Activated CD4-positive, alpha-beta T cell treated with anti-CD3 and anti-CD28 coated beads for 1 hour (primary cell): ENCODE measurements at places on chromosomes 6 and 20.
A peak's percentile ranks its signal among the peaks of the same experiment; 100 is the strongest.

DNA sequence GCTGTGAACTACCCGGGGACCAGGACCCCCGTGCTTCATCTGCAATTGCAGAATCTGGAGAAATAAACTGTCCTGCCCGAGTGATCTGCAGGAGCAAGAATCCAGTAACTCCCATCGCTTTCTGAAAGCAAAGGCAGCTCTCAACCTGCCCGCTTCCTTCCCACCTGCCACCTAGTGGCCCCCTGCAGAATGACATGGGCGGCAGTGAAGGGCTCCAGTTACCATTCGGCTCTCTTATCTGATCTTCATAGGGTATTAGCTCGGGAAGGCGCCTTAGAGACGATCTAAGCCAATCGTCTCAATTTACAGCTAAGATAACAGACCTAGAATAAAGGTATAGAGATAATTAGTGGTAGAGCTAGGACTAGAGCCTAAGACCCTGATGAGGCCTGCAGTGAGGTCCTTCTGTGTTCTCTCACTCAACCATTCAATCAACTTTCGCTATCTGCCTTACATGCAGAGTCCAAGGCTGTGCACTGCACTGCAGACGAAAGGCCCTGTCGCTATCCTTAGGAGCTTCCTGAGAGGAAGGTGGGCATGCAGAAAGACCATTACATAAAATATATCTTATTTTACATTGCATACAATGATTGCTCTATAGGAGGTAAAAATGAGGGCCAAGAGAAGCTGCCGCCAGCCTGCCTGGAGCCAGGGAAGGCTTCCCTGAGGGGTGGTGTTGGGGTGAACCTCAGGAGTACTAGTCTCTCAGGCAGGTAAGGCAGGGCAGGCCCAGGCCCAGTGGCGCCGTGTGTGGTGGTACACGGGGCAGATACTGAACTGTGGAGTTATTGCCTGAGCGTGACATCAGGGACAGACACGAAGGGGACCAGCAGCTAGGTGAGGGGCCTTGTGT is 7.1 kb upstream of the PSMG4 start:
- peak; percentile 72 for DNase-seq

DNA sequence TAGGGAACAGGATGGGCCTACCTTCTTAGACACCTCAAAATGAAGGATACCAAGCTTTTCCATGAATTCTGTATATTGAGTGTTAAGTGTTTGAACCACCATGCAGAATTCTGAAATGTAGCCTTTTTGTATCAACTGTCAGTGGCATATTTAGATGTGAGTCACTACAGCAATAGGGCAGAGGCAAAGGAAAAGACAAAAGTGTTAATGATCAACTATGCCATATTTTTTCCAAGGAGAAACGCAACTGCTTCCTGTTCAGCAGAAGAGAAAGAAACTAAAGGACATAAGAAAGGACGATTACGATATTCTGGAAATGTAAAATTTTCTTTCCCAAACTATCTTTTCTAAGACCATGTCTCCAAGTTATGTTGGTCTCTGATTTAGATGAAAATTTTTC is 104.6 kb upstream of the RSPO3 start:
- no peak for DNase-seq

GRCh38 chr20:25191051-25191450 is 4.5 kb upstream of the ENTPD6 start:
- DNase-seq, result no peak

DNA sequence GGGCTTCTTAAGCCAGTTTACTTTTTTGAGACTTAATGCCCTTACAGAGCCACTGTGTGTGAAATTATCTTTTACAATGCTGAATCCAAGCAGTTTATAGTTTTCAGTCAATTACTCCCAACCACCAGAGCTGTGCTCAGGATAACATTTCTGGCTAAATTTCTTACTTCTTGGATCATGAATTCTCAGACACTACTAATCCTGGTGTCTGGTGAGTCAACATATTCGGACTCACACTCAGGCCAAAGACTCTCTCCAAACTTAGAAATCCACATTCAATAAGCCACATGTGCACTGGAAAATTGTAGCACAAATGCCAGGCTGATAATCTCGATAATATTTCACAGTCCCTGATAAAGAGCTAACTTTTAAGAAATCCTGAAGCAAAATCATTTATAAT is 49.0 kb downstream of the PTPRT start:
- DNase-seq, result no peak

GRCh38 chr6:73123632-73124329 is 101.5 kb downstream of the KHDC1L start:
- DNase-seq, result no peak

GRCh38 chr20:22732751-22733150 is 148.4 kb upstream of the FOXA2 start:
- no peak for DNase-seq

DNA sequence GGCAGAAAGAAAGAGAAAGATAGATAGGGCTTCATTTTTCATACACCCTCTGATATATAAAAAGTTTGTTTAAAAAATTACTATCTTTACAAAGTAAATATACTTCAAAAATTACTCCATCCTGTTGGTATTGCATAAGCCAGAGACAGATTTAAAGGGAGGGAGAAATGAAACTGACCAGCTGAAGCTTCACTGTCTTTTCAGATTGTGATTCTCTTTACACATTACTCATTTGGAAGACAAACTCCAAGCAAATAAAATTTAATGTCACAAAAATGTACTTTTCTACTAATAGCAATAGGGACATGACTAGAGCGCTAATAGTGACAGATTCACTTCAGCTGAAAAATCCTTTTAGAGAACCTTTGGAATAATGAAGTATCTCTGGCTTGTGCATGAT is 38.6 kb upstream of the MARCKS start:
- no peak for DNase-seq

GRCh38 chr6:6319952-6320811 is at the start of gene F13A1:
TSS of gene F13A1 (minus strand) at chr6:6320662. CDS start at chr6:6318664, 1,998 bp downstream.
- DNase-seq, result no peak

DNA sequence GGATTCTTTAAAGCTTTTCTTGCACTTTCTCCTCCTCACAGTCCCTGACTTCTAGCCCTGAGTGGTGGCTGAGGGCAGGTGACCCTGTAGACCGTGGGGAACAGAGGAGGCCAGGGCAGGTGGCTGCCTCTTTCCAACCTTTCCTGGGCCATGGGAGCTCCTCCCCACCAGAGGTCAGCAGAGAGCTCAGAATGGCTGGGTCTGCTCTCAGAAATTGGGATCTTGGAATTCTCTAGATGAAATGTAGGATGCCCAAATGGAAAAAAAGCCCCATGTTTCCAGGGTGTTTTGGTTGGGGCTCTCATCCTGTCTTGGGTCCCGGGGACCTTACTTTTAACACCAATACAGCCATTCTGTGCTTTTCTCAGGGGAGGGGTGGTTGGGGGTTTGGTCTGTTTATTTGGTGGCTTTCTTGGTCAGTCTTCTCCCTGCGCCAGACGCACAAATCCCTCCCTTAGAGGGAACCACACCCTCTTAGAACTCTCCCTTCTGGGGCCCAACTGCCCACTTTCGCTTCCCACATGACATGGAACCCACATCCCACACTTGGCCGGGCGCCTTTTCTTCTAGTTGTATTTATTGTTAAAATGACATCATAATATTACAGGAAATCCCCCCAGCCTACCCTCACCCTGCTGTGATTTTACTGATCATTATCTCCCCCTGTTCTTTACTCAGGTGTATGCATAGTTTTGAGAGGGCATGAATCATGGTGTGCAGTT is 17.9 kb downstream of the GNAS start:
- peak; percentile 39 for DNase-seq

DNA sequence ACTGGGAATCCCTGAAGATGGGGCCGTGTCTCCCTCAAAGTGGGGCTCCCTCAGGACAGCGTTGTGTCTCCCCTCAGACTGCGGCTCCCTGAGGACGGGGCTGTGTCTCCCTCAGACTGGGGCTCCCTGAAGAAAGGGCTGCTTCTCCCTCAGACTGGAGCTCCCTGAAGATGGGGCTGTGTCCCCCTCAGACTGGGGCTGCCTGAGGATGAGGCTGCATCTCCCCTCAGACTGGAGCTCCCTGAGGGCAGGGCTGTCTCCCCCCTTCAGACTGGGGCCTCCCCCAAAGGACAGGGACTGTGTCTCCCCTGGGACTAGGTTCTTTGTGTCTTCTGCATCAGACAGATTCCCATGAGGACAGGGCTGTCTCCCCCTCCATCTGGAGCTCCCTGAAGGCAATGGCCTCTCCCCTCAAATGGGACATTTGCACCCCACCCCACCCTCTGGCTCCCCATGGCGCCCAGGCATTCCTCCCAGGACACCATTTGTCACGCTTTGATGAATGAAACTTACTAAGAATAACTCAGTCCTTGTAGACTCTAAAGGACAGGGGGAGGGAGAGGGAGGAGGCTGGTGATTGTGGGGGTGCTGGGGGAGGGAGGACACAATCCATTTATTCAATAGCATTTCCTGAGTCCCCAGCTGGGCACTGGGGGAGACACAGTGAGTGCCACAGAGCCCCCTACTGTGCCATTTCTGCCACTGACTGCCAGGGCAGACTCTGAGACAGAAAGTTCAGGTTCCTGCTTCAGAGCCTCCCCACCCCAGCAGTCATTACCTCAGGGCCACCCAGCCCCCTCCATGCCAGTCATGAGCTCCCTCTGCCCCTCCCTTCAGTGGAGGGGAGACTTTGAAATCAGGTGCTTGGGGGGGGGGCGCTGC is 122.4 kb downstream of the MRPL14 start:
- DNase-seq, result no peak

DNA sequence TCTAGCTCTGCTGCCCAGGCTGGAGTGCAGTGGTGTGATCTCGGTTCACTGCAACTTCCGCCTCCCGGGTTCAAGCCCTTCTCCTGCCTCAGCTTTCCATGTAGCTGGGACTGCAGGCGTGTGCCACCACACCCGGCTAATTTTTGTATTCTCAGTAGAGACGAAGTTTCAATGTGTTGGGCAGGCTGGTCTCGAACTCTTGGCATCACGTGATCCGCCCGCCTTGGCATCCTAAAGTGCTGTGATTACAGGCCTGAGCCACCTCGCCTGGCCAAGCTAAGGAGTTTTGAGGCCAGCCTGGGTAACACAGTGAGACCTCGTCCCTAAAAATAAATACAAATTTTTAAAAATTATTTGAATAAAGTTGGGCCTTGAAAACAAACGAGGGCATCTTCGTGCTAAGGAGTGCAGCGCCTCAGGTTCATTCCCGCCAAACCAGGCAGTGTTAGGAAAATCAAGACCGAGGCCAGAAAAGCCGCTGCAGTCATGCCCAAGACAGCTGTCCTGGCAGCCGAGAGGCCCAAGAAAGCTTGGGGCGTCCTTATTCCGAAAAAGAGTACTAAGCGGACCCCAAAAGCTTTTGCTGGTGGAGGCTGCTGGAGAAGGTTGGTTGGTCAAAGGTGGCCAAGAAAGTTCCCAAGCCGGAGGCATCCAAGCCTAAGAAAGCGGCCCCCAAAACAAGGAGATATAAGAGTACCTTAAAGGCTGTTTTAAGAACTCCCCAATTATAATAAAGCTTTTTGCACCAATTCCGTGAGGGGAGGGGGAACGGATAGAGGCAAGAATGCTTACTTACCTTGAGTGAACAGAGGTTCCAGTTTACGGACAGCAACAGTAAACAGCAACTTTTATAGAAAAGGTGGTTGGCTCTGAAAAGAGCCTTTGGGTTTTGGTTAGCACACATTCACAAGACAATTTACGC is 109.0 kb downstream of the HFE start:
- DNase-seq, result no peak

- DNase-seq, result no peak
Observed at GRCh38 chr6:163398815-163399214, 15.7 kb upstream of the QKI start.

- no peak for DNase-seq
Observed at GRCh38 chr6:137914530-137915193, 47.6 kb downstream of the TNFAIP3 start.

- no peak for DNase-seq
Observed at GRCh38 chr20:43415661-43416430, 41.9 kb upstream of the SRSF6 start.

DNA sequence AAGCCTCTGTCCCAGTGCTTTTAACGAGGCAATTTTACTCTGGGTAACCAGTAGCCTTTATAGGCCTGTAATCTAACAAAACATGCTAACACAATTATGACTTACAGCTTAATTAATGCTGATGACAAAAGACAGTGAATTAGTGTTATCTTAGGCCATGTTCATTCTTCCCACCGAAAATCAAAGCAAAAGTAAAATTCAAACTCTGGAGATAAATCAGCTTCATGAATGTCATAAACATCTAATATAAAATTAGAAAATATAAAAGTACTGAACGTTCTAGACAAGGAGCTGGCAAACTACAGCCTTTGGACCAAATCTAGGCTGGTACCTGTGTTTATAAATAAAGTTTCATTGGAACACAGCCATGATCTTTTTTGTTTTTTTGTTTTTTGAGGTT is 18.6 kb upstream of the COL21A1 start:
- no peak for DNase-seq

- no peak for DNase-seq
Observed at GRCh38 chr6:127539272-127539671, 20.1 kb upstream of the MTCL3 start.

DNA sequence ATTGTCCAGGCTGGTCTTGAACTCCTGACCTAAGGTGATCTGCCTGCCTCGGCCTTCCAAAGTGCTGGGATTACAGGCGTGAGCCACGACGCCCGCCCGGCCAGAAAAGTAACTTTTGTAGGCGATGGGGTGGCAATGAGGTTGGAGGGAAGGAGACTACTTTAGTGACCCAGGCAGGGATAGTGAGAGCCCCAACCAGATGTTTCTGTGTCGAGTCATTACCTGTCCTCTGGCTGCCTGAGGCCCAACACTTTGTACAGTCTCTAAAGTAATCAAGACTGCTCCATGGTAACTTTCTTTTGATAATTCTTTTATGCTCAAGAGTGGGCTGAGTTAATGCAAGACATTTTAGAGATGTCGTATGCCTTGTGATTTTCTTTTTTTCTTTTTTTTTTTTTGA is 6.8 kb downstream of the SASH1 start:
- DNase-seq, result no peak

DNA sequence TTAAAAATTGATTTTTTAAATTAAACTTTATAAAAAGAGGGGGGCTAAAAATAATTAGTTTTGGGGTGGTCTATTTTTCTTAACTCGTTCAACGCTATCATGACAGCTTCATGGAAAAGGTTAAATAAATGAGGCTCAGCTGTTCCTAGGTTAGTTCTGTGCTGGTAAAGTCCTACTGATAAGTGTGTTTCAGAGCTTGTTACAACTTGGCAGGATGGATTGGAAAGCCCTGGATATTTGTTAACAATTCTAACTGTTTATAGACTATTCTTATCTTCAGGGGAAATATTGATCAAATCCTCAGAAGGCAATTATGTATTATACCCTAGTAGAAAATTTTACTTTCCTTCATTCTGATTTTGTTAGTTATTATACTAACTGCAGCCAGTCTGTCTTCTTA is 50.4 kb downstream of the IL22RA2 start:
- DNase-seq, result no peak

GRCh38 chr20:60437418-60437817 is 479.2 kb downstream of the CDH26 start:
- DNase-seq, result no peak

DNA sequence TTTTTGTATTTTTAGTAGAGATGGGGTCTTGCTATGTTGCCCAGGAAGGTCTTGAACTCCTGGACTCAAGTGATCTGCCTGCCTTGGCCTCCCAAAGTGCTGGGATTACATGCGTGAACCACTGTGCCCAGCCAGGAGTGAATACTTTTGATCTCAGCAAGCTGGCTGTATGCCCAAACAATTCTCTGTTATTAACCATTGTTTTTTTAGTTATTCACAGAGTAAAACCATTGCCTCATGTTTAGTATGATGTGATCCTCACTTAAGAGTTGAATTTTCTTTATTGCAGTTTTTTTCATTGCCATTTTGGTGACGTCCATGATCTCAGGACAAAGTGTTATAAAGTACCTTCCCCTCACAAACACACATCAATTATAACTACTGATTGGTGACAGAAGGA is 14.8 kb downstream of the C6orf141 start:
- no peak for DNase-seq
